ENCODE measurements at places on chromosomes 3 and 15.

DNA sequence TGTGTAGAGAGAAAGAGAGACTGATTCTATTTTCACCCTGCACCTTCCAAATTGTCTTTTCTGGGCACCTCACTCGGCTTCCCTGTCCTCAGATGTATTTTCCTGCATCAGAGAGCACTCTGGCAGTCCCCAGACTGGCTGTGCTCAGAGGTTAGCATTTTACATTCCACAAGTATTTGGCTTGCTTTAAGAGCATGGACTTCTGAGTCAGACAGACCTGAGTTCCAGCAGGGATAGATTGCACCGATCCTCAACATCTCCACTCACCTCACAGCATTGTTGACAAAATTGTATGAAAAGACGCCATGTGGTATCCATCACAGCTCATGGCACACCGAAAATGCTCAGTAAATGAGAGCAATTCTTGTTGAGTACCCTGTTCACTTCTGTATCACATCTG is 45.6 kb downstream of the SST start:
- DNase-seq: no peak

- DNase-seq: no peak
These were observed 29.0 kb upstream of the TIMP4 start for GRCh38 chr3:12187448-12188327.

DNA sequence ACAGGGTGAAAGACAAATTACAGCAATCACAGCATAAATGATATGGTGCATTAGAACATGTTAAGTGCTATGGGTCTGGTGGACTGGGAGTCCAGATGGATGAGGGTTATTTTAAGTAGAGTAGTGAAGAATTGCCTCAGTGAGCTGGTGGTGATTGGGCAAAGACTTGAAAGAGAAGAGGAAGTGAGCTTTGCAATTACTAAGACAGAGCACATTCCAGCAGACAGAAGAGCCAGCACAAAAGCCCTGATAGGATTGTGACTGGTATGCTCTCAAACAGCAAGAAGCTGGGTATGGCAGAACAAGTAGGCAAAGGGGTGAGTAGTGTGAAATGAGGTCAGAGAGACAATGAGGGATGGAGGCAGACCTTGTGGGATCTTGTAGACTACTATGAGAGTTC is 2.1 kb upstream of the ACKR4 start:
- no peak for DNase-seq

DNA sequence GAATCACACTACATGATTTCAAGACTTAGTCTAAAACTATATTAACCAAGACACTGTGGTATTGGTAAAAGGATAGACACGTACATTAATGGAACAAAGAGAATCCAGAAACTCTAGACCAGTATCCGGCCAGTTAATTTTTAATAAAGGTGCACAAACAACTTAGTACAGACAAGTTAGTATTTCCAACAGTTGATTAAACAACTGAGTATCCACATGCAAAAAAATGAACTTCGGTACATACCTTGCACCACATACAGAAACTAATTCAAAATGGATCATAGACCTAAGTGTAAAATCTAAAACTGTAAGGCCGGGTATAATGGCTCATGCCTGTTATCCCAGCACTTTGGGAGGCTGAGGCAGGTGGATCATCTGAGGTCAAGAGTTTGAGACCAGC is 46.6 kb upstream of the DUSP7 start:
- no peak for DNase-seq

DNA sequence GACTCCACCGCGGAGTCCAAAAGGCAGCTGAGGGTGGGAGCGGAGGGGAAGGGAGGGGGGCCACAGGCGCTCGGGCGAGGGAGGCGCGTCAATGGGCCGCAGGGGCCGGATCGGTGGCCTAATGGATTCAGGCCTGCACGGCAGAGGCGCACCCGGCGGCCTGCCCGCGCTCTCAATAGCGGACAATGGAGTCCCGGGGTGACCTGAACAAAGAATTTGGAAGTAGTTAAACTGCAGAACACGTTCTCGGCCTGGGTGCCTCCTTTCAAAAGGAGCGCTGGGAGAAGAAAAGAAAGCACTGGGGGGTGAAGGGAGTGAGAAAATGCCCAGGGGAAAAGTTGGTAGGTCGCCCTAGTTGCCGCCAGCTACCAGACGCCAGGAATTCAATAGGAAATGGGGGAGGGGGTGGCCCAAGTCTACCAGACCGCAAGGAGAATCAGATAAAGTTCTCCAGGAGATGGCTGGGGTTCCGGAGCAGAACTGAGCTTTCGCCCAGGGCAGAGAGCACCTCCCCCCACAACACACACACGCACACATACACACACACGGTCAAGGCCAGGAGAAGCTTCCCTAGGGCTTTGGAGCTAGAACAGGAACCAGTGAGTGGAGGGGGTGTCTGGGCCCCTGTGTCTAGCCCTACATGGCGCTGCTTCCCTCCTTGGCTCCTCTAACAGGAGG is 25.8 kb upstream of the POLG start:
- no peak for DNase-seq
